Activated CD8-positive, alpha-beta memory T cell treated with anti-CD3 and anti-CD28 coated beads for 1 hour (primary cell): ENCODE measurements at places on chromosomes 4 and X.

- DNase-seq: no peak
These were observed 221.0 kb upstream of the GPRIN3 start for GRCh38 chr4:89528526-89529133.

GRCh38 chrX:63128509-63128908 lies 222.6 kb downstream of the SPIN4 start:
- no peak for DNase-seq

- no peak for DNase-seq
These were observed 587 bp downstream of the CD99 start for GRCh38 chrX:2691543-2692220.

GRCh38 chr4:163063891-163064290 lies 102.8 kb downstream of the NAF1 start:
- no peak for DNase-seq

GRCh38 chr4:5462896-5463295 lies 245.5 kb downstream of the EVC2 start:
- DNase-seq: no peak

DNA sequence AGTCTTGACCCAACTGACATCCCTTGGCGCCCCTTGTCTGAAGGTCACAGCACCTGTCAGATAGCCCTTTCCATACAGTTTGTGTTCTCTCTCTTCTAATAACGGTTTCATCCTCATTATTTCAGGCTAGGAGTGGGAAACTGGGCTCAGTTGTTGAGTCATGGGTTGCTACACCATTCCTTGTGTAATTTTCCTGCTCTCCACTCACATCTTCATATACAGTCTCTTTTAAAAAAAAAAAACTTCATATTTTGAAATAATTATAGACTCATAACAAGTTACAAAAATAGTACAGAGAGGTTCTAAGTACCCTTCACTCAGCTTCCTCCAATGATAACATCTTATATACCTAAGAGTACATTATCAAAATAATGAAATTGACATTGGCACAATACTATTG lies 60.2 kb upstream of the GRPR start:
- DNase-seq: no peak

DNA sequence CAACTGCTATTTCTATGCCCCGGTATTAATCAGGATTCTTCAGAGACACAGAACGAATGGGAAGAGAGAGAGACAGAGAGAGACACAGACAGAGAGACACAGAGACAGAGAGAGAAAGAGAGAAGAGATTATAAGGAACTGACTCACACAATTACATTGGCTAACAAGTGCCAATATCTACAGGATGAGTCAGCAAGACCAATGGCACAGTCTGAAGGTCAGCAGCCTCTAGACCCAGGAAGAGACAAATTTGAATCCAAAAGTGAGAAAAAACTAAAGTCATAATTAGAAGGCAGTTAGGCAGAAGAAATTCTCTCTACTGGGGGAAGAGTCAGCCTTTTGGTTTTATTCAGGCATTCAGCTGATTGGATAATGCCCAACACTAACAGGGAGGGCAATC lies 187.3 kb downstream of the MAB21L2 start:
- no peak for DNase-seq

- peak; percentile 39 for DNase-seq
These were observed 893 bp upstream of the SEPTIN11 start for GRCh38 chr4:76948443-76949275.

DNA sequence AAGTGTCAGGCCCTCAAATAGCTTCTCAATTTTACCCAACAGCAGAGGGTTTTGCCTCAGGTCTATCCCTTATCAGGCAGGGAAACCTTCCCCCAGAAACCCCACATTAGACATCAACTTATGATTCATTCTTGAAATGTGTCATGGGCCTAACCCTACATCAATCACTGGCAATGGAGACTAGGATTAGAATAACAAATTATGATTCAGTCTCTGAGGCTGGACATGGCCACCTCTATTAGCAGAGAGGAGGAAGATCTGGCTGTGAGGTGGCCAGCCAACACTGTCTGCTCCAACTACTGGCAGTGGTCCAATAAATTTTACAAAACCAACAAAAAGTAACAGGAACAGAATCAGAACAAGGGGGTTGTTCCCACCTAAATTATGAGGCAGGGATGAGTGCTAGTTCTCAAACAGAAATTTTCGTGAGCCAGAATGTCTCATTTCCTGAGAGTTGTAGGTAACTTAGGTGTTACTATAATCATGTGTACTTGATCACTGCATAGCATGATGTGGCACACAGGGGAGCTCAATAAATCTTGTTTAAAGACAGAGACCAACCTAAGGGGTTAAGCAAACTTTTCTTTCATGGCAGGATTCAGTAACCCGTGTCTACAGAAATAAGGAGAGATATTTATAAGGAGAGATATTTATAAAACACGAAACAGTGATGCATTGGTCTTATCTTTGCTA lies 126.8 kb downstream of the NFKB1 start:
- DNase-seq: no peak

GRCh38 chrX:43238461-43238945 lies 417.6 kb upstream of the MAOA start:
- DNase-seq: no peak

DNA sequence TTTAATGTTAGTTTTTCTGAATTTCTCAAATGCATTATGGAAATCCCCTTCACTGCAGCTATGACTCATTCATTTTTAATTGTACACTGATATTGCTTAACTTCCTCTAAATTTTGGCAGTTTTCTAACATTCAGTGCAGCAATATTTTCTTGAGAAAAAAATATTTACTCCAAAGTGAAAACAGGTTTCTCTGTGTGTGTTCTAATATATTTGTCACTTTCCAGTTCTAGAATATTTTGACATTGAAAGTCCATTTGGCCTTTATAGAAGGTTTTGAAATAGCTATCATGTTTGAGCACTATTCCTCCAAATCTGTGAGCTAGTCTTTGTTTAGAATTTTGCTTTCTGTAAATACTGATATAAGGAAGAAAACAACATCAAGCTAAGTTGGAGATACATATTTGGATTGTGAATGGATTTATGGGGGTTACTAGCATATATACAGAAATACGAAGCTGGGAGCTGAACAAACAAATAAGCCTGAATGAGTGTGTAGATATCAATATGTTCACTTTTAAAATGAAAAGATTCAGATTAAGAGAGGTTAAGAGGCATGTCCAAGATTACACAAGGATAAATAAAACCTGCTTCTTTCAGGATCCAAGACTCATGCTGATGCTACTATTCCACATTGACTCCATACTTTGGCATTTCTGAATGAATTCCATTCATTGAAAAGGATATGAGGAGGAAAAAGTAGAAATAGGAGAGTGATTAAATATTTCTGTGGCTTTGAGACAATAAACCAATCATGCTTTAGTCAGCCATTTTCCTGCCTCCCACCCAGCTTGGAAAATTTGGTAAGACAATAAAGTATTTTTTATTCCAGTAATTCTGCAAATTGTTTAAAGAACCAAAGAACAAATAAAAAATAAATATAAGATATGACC lies 57.3 kb upstream of the SLIT2 start:
- DNase-seq: no peak

- DNase-seq: no peak
These were observed 40.3 kb downstream of the FANCB start for GRCh38 chrX:14832586-14832985.

GRCh38 chrX:149284616-149285015 lies 220.5 kb downstream of the IDS start:
- DNase-seq: no peak

GRCh38 chr4:118683513-118683912 lies 1.7 kb upstream of the METTL14 start:
- DNase-seq: no peak

DNA sequence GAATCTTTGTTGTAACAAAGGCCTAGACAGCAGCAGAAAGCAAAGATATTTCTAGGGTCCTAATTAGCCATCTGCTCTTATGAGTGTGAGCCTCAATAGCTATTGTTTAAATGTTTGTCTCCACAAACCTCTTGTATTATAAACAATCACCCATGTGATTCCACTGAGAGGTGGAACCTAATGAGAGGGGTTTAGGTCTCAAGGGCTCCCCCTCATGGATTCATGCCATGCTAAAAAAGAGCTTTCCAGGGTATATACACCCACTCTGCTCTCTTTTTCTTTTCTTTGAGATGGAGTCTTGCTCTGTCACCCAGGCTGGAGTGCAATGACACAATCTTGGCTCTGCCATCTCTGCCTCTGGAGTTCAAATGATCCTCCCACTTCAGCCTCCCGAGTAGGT lies 42.1 kb downstream of the TRIM61 start:
- DNase-seq: no peak
